ENCODE measurements at places on chromosomes 12 and 14.

DNA sequence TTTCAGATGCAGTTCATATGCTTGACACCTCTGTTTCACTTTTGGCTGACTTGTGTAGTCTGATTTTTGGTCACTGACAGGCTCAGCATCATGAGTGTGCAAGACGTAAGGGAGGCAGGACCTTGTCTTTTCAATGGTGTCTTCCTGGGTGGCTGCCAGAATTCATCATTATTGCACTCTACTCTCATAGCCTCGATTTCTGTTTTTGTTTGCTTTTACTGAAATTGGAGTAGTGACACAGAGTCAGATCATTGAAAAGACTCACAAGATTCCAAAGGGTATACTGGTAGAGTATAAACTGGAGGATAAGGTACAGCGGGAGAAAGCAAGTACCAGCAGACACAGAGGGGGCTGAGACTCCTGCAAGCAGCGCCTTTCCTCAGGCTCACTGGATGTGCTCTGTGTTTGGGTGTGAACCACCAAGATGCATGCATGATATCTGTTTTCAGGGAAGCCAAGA lies 126.3 kb upstream of the FGD4 start:
- DNase-seq, result no peak

GRCh38 chr14:89652352-89652751 lies 235.3 kb upstream of the FOXN3 start:
- no peak for DNase-seq

DNA sequence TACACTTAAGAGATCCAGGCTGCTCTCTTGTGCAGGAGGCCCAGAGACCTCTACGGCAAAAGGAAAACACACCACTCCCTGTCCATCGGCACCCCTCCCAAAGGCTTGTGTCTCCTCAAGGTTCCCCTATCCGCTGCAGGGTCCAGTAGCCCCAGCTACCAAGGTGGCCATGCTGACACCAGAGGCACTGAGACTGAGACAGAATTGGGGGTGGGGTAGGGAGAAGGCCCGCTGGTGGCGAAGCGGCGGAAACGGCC lies 590 bp downstream of the DDIT3 start:
- no peak for DNase-seq

- DNase-seq, result no peak
Measured at GRCh38 chr12:102953221-102953620, 4.3 kb upstream of the ASCL1 start.

DNA sequence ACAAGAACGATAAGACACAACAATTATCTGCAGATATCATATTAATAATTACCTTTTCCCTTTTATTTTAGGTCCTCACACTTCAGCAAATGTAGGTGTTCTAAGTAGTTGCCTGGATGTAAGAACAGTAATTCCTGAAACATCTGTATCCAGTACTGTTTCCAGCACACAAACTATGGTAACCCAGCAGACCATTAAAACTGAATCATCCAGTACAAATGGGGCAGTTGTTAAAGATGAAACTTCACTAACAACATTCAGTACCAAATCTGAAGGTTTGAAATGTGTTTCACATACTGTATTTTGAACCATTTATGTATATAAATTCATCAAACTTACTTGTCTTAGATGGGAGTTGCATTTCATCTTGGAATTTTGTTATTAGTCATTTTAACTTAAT lies 31.0 kb downstream of the HCFC2 start:
- no peak for DNase-seq

- DNase-seq, result no peak
Measured at GRCh38 chr14:64844969-64845536, 34.7 kb downstream of the SPTB start.

- no peak for DNase-seq
Measured at GRCh38 chr12:110201995-110202394, 77.8 kb downstream of the IFT81 start.

DNA sequence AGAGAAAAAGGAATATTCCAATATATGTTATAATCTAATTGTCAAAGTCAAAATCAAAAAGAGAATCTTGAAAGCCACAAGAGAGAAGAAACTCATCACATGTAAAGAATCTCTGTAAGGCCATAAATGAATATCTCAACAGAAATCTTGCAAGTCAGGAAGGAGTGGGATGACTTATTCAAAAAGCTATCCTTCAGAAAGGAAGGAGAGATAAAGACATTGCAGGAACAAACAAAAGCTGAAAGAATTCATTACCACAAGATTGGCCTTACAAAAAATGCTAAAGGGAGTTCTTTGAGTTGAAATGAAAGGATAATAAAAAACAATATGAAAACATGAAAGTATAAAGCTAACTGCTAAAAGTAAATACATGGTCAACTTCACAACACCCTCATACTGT lies 286.8 kb downstream of the LRIG3 start:
- DNase-seq, result no peak

DNA sequence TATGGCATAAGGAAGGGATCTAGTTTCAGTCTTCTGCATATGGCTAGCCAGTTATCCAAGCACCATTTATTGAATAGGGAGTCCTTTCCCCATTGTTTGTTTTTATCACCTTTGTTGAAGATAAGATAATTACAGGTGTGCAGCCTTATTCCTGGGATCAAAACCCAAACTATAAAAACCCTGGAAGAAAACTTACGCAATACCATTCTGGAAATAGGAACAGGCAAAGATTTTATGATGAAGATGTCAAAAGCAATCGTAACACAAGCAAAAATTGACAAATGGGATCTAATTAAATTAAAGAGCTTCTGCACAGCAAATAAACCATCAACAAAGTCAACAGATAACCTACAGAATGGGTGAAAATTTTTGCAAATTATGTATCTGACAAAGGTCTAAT lies 128.5 kb upstream of the DCN start:
- DNase-seq, result no peak

GRCh38 chr12:53594897-53595615 lies 31.1 kb downstream of the ATF7 start:
- DNase-seq, result no peak

DNA sequence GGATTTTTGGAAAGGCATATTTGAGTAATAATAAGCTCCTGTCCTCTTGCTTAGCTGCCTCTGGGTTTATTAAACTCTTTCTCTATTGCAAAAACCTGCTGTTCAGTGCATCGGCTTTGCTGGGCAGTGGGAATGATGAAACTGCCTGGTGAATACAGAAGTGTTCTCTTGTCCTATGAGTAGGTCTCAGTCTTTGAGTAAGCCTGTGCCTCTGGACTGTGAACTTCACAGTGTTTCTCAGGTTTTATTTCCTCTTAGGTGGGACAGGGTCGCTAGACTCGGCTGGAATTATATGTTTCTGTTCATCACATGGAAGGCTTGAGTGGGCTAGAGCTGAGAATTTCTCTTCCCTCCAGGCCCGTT lies 46.4 kb downstream of the CRADD start:
- DNase-seq, result no peak

DNA sequence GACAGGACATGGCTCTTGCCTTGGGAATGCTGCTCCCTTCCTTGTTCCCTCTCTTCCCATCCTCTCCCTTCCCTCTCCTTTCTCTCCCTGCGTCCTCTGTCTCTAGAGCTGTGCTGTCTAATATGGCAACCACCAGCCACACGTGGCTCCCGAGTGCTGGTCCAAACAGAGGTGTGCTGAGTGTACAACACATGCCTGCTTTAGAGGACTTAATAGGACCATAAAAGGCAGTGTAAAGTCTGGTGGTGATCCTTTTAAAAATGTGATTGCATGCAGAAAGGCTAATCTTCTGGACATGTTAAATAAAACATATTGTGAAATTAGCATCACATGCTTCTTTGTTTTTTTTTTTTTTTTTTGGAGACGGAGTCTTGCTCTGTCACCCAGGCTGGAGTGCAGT lies 87.2 kb downstream of the ESRRB start:
- DNase-seq, result no peak

DNA sequence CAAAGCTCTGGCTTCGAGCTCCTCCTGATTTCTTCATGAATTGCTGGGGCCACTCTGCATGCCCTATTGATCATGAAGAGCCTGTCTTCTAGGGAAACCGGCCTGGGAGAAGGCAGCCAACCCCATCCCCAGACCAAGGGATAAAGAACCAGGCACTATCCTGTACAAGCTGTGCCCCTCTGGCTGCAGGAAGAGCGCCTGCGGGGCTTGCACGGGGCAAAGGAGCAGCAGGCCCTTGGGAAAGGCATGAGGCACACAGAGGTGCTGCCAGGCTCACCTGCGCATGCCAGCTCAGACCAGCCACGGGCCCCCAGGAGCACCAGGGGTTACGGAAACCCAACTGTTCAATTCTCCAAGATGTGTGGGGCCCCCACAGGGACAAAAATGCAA lies 2.1 kb downstream of the ITPK1 start:
- DNase-seq, result no peak

- DNase-seq, result no peak
Measured at GRCh38 chr14:88995437-88996198, 171.2 kb downstream of the TTC8 start.

DNA sequence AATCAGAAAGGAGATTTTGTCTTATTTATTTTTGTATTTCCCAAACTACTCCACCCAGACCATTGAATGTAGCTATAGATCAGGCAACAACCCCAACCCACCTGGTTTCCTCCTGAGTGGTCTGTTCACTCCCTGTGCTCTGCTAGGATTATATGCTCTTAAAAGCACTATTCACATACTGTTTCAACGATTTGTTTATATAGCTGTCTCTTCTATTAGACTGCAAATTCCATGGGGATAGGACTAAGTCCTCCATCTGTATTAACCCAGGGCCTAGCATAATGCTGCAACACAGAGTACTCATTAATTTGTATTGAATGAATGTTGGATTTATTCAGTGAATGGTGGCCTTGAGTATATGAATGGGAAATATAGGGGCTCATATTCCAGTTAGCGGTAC lies 307.6 kb downstream of the RAD51B start:
- DNase-seq, result no peak

DNA sequence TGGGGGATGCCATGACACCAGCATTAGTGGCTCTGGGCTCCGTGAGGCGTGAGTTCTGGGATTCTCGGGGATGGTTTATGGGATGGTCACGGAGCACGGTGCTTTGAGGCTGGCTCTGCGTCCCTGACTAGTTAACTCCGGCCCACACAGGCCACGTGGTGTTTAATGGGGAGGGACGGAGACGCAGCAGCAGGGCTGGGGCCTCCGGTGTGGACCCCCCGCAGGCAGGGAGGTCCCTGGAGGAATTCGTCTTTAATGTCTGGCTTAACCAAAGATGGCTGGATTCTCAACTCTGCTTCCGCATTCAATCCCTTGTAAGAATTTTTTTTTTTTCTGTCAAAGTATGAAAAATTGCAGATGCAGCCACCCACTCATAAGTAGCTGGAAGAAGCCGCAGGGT lies 86.4 kb upstream of the RFLNA start:
- no peak for DNase-seq

GRCh38 chr14:103755060-103755459 lies 39.5 kb downstream of the ZFYVE21 start:
- no peak for DNase-seq

GRCh38 chr14:61652526-61653262 lies 42.6 kb upstream of the HIF1A start:
- no peak for DNase-seq

Data from activated CD8-positive, alpha-beta memory T cell treated with anti-CD3 and anti-CD28 coated beads for 1 hour (primary cell).